CD4-positive, alpha-beta T cell treated with Interleukin-1 beta for 1 hour (primary cell): ENCODE measurements at places on chromosomes 4 and X.

DNA sequence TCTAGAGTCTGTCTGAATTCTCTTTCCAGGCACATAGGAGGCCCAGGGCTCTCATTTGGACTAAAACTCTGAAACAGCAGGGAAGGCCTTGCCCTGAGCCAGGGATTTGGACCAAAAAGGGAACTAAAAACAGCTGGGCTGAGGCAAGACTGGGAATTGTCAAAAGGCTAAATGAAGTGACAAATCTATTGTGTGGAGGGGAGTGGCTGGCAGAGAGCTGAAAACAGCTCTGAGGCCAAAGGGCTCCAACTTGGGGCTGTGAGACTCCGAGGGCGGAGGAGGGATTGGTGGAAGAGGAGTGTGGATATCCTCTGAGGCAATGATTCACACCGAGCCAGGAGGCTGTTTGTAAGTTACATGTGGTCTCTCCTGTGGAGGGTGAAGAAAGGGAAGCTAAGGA is 63.2 kb downstream of the PHEX start:
- no peak for DNase-seq

- no peak for DNase-seq
Measured at GRCh38 chr4:140115140-140115539, 38.8 kb downstream of the MAML3 start.

GRCh38 chr4:6332042-6332668 is 62.5 kb downstream of the WFS1 start:
- peak; percentile 18 for DNase-seq

DNA sequence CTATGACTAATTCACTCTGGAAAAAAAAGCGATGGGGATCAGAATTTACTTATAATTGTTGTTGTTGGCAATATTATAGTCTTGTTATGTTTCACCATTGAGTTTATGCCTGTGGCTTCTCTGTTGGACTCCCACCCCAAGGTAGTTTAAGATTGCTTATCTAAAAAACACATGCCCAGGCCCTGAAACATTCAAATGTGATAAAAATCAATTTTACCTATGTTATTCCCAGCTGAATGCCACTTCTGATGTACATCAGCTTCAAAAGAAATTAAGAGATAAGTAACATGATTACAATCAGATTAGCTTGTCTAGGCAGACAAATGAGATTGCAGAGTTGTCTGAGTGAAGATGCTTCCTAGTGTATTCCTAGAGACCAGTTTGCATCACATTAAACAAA is 484.7 kb downstream of the PCDH7 start:
- no peak for DNase-seq

DNA sequence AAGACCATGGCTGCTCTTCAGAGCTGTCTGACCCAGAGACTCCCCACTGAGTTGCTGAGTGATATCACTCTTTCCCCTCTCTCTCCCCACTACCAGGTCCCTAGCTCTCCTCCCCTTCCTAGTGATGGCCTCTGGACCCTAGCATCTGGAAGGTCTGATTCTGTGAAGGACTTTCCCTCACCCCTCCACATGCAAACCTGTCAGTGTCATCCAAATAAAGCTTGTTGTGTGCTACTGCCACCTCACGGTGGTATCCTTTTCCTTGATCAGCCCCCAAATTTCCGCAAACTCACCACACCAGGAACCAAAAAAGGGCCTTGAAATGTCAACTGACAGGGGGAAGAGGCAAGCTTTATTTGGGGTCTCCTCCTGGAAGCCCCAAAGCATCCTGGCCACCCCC is 500.2 kb downstream of the IDS start:
- DNase-seq, result no peak

DNA sequence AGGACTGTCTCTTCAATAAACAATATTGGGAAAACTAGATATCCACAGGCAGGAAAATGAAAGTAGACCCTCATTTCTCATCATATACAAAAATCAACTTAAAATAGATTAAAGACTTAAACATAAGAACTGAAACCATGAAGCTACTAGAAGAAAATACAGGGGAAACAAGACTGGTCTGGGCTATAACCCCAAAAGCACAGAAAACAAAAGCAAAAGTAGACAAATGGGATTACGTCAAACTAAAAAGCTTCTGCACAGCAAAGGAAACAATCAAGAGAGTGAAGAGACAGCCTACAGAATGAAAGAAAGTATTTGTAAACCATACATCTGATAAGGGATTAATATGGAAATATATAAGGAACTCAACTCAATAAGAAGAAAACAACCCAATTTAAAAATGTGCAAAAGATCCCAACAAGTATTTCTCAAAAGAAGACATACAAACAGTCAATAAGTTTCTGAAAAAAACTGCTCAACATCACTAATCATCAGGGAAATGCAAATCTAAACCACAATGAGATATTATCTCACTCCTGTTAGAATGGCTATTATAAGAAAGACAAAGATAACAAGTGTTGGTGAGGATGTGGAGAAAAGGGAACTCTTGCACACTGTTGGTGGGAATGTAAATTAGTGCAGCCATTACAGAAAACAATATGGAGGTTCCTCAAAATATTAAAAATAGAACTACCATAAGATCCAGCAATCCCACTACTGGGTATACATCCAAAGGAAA is 325.3 kb upstream of the RASGEF1B start:
- DNase-seq, result peak; percentile 3
